ENCODE measurements at places on chromosomes 11 and 22.
A peak's percentile ranks its signal among the peaks of the same experiment; 100 is the strongest.

GRCh38 chr11:96061730-96062129 is 137.8 kb upstream of the MTMR2 start:
- no peak for ATAC-seq

DNA sequence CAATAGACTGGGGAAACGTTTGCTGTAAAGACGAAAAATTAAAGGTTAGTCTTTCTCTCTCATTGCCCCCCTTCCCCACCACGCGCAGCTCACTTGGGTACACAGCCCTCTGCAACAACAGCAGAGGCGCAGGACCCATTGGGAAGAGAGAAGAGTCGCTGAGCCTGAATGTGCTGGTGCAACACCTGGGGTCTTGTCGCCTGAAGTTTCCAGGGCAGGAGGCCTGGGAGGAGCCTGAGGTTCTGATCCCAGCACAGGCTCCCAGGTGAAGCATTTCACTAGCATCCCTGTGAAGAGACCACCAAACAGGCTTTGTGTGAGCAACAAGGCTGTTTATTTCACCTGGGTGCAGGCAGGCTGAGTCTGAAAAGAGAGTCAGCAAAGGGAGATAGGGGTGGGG is 116.2 kb upstream of the NTM start:
- ATAC-seq, result no peak

GRCh38 chr11:12109591-12110196 is 696 bp upstream of the MICAL2 start:
- no peak for ATAC-seq

GRCh38 chr11:94840209-94840608 is 72.1 kb downstream of the AMOTL1 start:
- ATAC-seq, result no peak

DNA sequence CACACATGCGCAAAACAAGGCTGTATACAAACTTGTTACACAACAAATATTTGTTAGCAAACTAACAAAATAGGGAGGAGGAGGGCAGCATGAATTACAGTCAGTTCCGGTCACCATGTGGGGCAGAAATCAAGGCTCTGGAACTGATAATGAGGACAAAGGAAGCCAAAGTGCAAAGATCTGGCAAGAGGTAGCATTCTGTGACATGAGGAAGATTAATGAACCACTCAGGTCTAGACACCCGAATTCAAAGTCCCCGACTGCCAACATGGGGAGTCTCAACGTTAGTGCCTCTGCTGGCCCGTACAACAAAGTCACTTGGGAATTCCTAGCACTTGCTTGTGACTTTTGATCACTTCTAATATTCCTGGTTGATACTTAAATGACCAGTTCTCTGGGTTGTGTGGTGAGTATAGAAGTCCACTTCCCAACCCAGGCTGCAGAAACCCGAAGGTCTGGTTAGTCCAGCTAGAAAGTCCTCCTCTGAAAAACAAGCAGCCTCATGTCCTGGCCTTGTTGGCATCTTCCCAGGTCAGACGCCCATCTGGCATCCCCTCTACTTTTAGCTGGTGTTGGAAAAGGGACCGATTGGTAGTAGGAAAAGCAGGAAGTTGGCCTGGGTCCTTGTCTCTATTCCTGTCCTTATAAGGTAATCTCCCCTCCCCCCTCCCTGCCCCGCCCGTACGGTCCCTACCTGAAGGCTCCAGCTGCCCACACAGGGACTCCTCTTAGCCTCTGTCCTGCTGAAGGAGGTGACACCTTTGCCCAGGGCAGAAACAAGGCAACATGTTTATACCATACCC is 1.6 kb downstream of the SUN2 start:
- peak; percentile 42 for ATAC-seq

DNA sequence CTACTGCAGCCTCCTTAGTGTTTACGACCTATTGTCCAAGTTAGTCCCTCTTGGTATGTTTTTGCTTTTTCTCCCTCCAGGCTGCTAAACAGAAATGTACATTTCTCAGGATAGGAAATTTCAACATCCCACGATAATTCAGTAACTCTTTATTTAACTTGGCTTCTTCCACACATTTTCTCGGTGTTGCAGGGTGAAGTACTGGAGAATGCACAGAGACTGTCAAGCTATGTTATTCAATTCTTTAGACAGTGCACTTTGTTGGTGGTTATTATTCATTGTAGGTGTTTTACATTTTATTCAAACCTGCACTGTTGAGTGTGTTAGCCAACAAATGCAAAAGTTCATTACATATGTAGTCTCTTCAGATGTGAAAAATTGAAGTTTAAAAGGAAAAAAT is 839.8 kb downstream of the LRRC4C start:
- no peak for ATAC-seq

- ATAC-seq, result no peak
Observed at GRCh38 chr22:35727436-35727835, 9.8 kb downstream of the APOL5 start.

DNA sequence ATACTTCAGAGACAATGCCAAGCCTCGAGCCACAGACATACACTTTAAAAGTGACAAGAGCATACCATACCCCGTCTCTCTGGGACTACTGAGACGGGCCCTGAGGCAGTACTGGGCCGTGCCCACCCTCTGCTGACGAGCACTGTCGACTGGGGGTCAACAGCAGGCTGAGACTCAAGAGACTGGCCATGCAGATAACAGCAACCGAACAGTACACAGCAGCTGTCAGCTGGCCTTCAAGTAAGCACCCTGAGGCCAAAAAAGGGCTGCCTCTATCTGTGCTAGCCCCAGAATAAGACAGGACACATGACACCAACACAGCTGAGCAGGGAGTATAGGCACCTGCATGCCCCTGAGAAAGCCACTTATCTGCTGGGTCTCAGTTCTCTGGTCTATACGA is 18.9 kb upstream of the TMEM121B start:
- ATAC-seq, result no peak

- no peak for ATAC-seq
Observed at GRCh38 chr22:46356496-46357480, 21.3 kb downstream of the TRMU start.

DNA sequence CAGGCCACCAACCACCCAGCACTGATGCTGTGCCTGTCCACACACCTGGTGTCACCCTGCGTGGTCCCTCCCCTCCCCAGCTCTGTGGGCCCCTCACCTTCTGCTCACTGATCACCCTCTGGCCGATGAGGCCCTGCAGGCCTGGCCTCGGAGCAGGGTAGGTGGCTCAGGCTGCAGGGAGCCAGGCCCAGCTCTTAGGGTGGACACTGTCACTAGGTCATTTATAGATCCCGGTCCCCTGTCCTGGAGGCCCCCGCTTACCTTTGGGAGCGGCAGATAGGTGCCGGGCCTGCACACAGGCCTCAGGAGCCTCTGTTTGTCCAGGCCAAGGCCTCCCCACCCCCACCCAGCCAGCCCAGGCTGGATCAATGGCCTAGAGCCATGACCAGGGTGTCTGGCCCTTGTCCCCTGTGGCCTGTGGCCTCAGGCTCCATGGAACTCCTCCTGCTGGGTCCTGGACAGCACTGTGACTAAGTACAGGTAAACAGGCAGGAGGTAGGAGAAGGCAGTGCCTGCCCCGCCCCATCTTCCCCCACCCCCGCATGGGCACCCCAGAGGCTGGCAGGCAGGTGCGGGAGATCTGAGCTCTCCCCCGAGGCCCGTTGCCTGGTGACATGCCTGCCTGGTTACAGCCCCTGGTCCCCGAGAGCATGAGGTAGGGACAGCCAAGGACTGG is at the start of gene TMPRSS6:
TMPRSS6 (minus strand) TSS at position 472 of the 676 bp plus-strand sequence. CDS start 6,296 bp downstream, outside the sequence.
- ATAC-seq, result no peak

- no peak for ATAC-seq
Observed at GRCh38 chr11:70616938-70617654, 218.8 kb downstream of the CTTN start.

DNA sequence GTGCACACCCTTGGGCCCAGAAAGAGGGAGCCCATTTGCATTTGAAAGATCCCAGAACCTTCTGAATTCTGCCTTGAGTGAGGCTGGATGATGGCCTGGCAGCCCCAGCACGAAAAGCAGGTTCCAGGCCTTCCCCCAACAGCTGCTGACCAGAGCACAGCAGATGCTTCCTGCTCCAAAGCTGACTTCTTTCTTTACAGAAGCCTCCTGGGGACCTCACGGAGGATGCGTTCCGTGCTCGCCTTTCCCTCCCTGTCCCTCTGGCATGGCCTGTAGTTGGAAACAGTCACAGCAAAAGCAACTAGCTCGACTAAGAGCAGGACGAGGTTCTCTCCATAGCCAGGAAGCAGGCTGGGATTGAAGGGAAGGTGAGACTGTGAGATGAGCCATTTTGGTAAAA is 107.7 kb upstream of the B3GAT1 start:
- no peak for ATAC-seq

- ATAC-seq, result no peak
Observed at GRCh38 chr11:12698048-12698447, 23.8 kb downstream of the TEAD1 start.

GRCh38 chr11:95338430-95338991 is 107.5 kb upstream of the SESN3 start:
- peak; percentile 75 for ATAC-seq

DNA sequence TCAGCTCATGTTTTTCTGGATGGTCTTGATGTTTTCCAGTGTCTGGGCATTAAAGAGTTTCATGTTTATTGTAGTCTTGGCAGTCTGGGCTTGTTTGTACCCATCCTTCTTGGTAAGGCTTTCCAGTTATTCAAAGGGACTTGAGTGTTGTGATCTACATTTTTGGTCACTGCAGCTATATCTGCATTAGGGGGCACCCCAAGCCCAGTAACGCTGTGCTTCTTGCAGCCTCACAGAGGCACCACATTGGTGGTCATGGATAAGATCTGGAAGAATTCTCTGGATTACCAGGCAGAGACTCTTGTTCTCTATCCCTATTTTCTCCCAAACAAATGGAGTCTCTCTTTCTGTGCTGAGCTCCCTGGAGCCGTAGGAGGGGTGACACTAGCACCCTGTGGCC is 451.5 kb upstream of the FAT3 start:
- no peak for ATAC-seq

DNA sequence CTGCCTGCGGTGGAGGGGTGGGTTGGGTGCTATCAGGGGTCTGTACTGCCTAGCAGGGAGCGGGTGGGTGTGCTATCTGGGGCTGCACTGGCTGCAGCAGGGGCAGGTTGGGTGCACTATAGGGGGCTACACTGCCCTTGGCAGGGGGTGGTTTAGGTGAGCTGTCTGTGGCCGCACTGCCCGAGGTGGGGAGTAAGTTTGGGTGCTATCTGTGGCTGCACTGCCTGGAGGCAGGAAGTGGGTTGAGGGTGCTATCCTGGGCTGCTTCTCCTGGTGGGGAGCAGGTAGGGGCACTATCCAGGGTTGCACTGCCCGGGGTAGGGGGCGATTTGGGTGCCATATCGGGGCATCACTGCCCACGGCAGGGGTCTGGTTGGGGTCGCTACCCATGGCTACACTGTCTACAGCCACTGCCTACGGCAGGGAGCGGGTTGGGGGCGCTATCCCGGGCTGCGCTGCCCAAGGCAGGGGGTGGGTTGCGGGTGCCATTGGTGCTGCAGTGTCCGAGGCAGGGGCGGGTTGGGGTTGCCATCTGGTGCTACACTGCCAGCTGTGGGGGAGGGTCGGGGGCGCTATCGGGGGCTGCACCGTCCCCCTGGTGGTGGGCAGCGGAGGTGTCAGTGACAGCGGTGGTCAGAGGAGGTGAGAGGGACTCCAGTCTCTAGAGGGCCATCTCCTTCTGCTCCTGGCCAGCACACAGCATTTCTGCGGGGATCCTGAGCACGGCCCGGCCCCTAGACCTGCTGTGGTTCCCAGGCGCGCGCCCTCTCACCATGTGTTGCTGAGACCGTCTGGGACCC is 1.3 kb upstream of the RFPL2 start:
- ATAC-seq, result no peak

DNA sequence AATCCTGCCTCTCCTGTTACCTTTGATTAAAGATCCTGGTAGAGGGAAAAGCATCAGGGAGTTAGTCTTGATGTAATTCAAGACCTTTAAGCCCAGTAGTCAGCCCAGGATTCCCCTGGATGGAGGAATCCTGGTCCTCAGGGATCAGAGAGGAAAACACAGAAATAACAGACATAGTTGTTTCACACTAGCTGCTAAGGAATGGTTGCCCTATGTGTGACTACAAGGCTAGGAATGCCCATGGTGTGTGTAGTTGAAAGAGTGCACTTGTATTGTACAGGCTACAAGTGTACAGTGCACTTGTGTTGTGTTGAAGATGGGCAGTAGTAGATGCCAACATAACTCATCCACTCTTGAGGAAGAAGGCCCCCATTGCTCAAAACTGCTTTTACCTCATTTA is 226.8 kb downstream of the AASDHPPT start:
- no peak for ATAC-seq

- ATAC-seq, result no peak
Observed at GRCh38 chr11:10651656-10652361, 41.7 kb downstream of the IRAG1 start.

GRCh38 chr11:24819006-24819405 is 322.2 kb downstream of the LUZP2 start:
- ATAC-seq, result no peak

DNA sequence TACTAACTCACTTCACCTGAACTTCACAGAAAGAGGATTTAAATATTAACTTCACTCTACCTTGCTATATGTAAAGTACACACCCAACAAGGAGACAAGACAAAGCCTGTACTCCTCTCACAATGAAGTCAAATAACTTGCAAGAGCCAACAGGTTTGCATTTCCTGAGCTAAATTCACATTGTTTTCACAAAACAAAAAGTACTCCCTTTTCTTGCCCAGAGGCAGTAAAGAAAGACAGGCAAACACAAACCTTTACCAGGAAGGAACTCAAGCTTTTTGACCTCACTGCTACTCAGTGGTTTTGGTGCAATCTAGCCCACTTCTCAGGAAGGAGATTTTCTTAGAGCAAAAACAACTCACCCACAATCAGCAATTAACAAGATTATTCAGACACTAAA is 15.7 kb downstream of the USP28 start:
- no peak for ATAC-seq

Measured in gastroesophageal sphincter (tissue), 4 donors.